ENCODE measurements at places on chromosomes 11 and 22. TPM values are rescaled to one million over a fixed set of nuclear protein-coding genes. Genes with fewer than 3 reads are reported as not detected.

The USP2 gene
- total RNA-seq: 0.74 TPM

The RPS13 gene
- total RNA-seq: 986 TPM

The TMEM45B gene
- total RNA-seq: 1.5 TPM

The CATSPER1 gene
- total RNA-seq: not detected

The GPHA2 gene
- not detected for total RNA-seq

The DBX1 gene
- total RNA-seq: not detected

The PHETA2 gene
- total RNA-seq: 2.5 TPM

The UBQLNL gene
- total RNA-seq: under 0.01 TPM

The KRTAP5-9 gene
- total RNA-seq: not detected

The BTBD18 gene
- not detected for total RNA-seq

The A4GALT gene
- 0.49 TPM for total RNA-seq

The TRIM6 gene
- 0.25 TPM for total RNA-seq

The EFCAB6 gene
- 7.6 TPM for total RNA-seq

The PIH1D2 gene
- 1.5 TPM for total RNA-seq

The SUSD2 gene
- total RNA-seq: 0.25 TPM

The SCUBE1 gene
- total RNA-seq: 42.8 TPM

The KRTAP5-1 gene
- not detected for total RNA-seq

The GRM5 gene
- 141 TPM for total RNA-seq
